Ovary (tissue), 10 donors: ENCODE measurements at places on chromosomes 2 and 18. TPM values are rescaled to one million over a fixed set of nuclear protein-coding genes. Genes with fewer than 3 reads are reported as not detected.

The PROKR1 gene
- not detected for total RNA-seq

DNA sequence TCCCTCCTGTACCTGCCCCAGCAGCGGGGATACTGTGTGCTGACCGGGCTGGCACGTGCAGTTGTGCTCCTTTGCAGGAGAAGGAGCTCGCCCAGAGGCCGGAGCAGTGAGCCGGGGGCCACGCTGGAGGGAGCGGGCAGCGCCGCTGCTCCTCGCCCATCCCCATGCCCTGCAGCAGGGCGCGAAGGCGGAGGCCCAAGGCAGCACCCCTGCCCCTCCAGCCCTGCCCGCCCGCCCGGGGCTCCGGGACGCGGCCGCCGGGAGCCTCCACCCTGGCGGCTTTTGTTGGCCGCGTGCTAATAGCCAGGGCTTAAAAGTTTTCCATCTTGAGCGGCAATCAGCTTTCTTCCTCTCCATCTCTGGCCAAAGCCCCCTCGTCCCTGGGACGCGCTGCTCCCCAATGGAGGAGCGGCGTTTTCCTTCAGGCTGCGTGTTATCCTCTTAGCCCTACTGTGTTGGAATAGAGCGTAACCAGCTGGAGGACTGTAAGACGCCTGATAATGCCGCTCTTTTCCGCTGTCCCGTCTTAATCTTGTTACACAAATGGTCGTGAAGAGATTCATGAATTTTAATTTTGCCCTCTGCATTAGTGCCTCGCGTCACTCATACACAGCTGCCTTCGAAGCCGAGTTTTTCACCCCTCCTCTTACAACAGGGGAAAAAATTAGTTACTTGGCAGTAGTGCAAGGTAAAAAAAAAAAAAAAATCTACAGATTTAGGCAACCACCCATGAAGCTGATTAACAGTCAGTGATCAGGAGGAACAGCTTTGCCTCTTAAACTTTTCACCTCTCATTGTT lies 172.9 kb upstream of the SIX3 start:
- H3K27me3 ChIP-seq: no peaks in the 10 kb centered on the region
- H3K36me3 ChIP-seq: no peaks in the 10 kb centered on the region
- no peak overlapping the region for H3K27ac ChIP-seq
- H3K4me3 ChIP-seq: no peak overlapping the region
- no peak for DNase-seq
- H3K4me1 ChIP-seq: no peaks in the 10 kb centered on the region

DNA sequence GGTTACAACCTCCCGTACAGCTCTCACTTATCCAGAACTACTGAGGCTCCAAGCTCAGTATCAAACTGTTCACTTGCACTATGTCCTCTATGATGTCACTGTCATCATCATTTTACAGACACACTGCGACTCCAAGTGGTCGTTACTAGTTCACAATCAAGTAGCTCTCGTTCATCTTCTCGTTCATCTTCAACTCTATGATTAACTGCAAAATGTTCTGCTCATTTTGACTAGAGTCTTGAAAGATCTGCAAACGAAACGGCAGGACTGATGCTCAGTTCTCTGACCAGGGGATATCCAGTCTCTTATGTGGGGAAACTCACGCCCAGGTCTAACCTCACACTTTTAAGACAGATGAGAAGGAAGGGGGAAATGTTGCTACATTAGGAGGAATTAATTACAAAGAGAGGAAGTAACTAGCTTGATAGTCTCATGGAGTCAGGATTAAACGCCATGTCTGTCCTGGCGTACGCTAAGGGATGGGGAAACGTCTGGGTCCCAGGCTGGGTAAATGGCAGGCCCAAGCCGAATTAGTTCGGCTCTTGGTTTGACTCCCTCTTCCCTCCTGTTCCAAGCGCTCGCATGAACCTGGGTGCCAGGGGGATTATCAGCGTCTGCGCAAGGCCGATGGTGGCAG lies 794 bp upstream of the CHCHD5 start:
- H3K27ac ChIP-seq: peak overlapping the region; percentile 85
- no peak for DNase-seq
- H3K4me1 ChIP-seq: peaks cover 7% of the 10 kb centered on the region
- H3K4me3 ChIP-seq: peak overlapping the region; percentile 52

DNA sequence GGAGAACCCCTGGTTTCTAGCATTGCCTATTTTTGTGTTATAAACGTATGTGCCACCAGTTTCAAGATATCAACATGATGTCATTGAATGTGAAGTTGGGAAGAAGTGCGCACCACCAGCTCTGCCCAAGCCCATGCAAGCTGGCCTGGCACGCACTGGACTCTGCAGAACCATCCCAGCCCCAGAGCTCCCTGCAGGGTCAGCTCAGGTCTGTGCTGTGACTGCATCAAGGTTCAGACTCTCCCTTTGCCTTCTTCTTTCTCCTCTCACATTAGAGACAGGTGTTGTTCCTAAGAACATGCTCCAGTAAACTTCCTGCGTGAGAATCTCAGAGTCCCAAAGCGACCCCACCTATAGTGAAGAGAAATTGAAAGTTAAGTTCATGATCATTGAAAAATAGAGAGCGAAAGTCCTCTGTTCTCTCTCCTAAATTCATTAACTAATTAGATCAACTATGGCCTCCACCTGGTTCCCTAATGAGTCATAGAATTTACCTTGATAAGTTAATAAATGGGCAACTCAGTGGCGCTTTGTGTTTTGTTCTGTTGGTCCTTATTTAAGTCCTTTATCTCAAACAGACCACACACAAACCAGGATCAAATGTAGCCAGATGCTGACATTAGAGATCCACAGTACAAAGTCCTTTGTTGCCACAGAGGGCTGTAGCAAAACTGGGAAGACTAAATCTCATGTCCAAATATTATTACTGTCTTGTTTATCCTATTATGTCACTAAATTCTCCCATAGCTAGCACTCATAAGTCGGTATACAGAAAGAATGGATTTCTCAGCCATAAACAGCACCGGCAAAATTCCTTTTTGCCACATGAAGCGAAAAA lies 432.3 kb downstream of the STK39 start:
- no peak for DNase-seq
- no peaks in the 10 kb centered on the region for H3K27me3 ChIP-seq
- no peaks in the 10 kb centered on the region for H3K36me3 ChIP-seq
- no peaks in the 10 kb centered on the region for H3K4me1 ChIP-seq

DNA sequence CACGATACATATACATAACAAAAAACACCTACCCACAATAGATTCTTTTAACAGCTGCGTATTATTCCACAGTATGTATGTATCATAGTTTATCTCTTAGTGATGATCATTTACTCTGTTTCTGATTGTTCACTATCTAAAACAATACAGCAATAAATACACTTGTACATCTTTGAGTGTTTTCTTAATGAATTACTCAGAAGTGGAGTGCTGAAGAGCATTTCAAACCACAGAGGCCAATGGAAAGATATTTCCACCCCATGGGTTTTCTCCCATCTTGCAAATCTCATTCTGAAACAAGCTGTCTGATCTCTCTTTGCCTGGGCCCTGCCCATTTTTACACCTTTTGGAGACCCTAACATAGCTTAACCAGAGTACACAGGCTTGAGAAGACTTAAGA lies 113.8 kb upstream of the KLF7 start:
- no peak overlapping the region for H3K4me3 ChIP-seq
- no peaks in the 10 kb centered on the region for H3K36me3 ChIP-seq
- H3K4me1 ChIP-seq: no peaks in the 10 kb centered on the region
- H3K27me3 ChIP-seq: no peaks in the 10 kb centered on the region

DNA sequence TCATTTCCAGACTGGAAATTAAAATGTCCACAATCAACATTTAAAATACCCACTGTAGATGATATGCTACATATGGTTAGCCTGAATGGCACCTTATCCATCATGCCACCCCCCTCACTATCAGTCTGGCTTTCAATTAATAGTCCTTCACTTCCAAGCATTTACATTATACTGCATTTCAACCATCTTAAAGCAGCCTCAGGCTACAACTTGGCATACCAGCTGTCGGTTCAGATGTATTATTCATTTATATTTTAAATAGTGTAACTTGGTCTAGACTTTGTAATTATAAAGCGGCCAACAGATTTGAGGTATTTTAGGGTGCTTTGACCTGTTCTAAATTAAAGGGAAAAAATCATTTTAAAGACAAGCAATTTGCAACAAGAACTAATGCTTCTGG lies 2.6 kb downstream of the GCG start:
- no peak overlapping the region for H3K27ac ChIP-seq
- no peaks in the 10 kb centered on the region for H3K4me1 ChIP-seq
- no peak for DNase-seq
- H3K4me3 ChIP-seq: no peak overlapping the region

- no peaks in the 10 kb centered on the region for H3K27me3 ChIP-seq
- no peak overlapping the region for H3K4me3 ChIP-seq
- no peak overlapping the region for H3K27ac ChIP-seq
- H3K36me3 ChIP-seq: no peaks in the 10 kb centered on the region
These were observed 37.8 kb upstream of the RBM44 start for GRCh38 chr2:237760506-237761502.

- H3K27me3 ChIP-seq: no peaks in the 10 kb centered on the region
- DNase-seq: no peak
These were observed 45.9 kb downstream of the MTHFD2 start for GRCh38 chr2:74244286-74244685.

- H3K4me1 ChIP-seq: no peaks in the 10 kb centered on the region
- H3K27ac ChIP-seq: no peak overlapping the region
- no peaks in the 10 kb centered on the region for H3K36me3 ChIP-seq
- peak; percentile 35 for DNase-seq
- no peak overlapping the region for H3K4me3 ChIP-seq
These were observed 333.3 kb upstream of the ACVR2A start for GRCh38 chr2:147511491-147511948.

GRCh38 chr2:220682616-220683015 lies 889.5 kb downstream of the EPHA4 start:
- H3K27me3 ChIP-seq: no peaks in the 10 kb centered on the region
- no peak for DNase-seq

- H3K27ac ChIP-seq: peak overlapping the region; percentile 92
- DNase-seq: peak; percentile 73
- peaks cover 7% of the 10 kb centered on the region for H3K4me1 ChIP-seq
- no peaks in the 10 kb centered on the region for H3K27me3 ChIP-seq
- peak overlapping the region; percentile 84 for H3K4me3 ChIP-seq
- no peaks in the 10 kb centered on the region for H3K36me3 ChIP-seq
These were observed 4.4 kb downstream of the NFATC1 start for GRCh38 chr18:79400091-79400590.

DNA sequence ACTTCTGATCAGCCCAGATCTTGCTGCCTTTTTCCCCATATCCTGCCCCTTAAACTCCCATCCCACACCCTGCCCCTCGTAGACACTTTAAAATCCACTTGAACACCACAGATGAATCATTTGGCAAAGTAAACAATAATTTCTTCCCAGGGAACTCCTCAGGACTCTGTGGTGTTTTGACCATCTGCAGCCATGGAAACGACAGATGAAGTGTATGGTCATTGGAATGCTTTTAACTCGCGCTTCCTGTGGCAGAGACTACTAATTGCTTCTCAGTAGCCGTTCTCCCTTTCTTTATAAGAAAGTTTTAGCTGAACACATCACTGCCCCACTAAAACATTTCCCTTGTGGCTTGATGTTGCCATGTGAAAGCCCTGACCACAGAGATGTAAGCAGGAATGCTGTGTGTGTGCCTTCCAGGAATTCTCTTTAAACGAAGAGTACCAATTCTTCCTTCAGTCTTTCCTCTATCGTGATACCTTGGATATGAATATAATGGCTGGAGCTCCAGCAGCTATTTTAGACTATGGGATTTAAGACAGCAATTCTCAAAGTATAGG lies 92.7 kb upstream of the PARD3B start:
- peaks cover 1% of the 10 kb centered on the region for H3K4me1 ChIP-seq
- no peaks in the 10 kb centered on the region for H3K27me3 ChIP-seq
- H3K27ac ChIP-seq: no peak overlapping the region

DNA sequence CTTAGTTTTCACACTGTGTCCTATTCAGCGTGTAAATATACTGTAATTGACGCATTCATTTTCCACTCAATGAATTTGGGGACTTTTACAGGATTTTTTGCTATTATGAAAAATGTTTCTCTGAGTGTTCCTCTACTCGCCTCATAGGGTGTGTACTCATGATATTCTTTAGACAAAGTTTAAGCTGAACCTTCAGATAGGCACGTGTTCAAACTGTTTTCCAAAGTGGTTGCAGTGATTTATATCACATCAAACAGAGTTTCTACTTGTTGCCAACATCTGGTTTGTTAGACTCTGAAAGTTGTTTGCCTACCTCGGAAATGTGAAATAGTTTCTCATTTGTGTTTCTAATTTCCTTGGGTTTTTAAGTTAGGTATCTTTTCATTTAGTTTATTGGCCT lies 46.4 kb upstream of the IL1R1 start:
- H3K27me3 ChIP-seq: no peaks in the 10 kb centered on the region
- no peaks in the 10 kb centered on the region for H3K36me3 ChIP-seq
- DNase-seq: no peak

GRCh38 chr2:233264667-233265066 lies 13.2 kb downstream of the ATG16L1 start:
- H3K27me3 ChIP-seq: no peaks in the 10 kb centered on the region
- H3K4me3 ChIP-seq: no peak overlapping the region
- no peaks in the 10 kb centered on the region for H3K36me3 ChIP-seq
- H3K4me1 ChIP-seq: no peaks in the 10 kb centered on the region
- no peak overlapping the region for H3K27ac ChIP-seq

DNA sequence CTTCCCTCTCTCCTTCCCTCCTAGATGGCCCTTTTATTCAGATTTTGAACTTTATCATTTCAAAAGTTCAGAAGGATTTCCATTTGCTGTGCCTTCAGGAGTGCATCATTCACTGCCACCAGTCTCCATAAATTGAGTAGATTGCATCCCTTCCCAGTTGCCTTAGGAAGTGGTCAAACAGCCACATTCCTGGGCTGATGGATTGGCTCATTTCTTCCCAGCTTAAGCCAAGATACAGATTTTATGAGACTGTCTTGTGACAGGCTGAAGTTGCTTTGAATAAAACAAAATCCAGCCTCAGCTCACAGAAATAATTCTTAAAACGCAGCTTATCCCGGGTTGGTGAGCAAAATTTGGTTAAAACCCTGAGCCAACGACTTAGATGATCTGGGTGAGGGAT lies 9.8 kb downstream of the NRP2 start:
- H3K36me3 ChIP-seq: no peaks in the 10 kb centered on the region
- peaks cover 31% of the 10 kb centered on the region for H3K4me1 ChIP-seq
- no peak overlapping the region for H3K4me3 ChIP-seq
- no peaks in the 10 kb centered on the region for H3K27me3 ChIP-seq
- H3K27ac ChIP-seq: no peak overlapping the region

The C2orf66 gene
- total RNA-seq: not detected

GRCh38 chr18:24987303-24988252 lies 364.4 kb downstream of the ZNF521 start:
- H3K27me3 ChIP-seq: no peaks in the 10 kb centered on the region
- no peak overlapping the region for H3K27ac ChIP-seq
- DNase-seq: no peak
- H3K4me1 ChIP-seq: no peaks in the 10 kb centered on the region
- no peak overlapping the region for H3K4me3 ChIP-seq
- H3K36me3 ChIP-seq: no peaks in the 10 kb centered on the region
